ENCODE measurements at places on chromosomes 4 and X. TPM values are rescaled to one million over a fixed set of nuclear protein-coding genes. Genes with fewer than 3 reads are reported as not detected.
A peak's percentile ranks its signal among the peaks of the same experiment; 100 is the strongest.

- no peak for DNase-seq
These were observed 7.9 kb downstream of the EVC2 start for GRCh38 chr4:5700459-5700858.

GRCh38 chr4:169968999-169969398, 57.2 kb downstream of the MFAP3L start:
- DNase-seq, result peak; percentile 57

Gene NUDT9
- 36.7 TPM for polyA plus RNA-seq

Gene CNGA1
- polyA plus RNA-seq, result not detected

GRCh38 chr4:6058531-6059374, 40.5 kb upstream of the C4orf50 start:
- DNase-seq, result no peak

- DNase-seq, result no peak
These were observed 156.5 kb upstream of the PJA1 start for GRCh38 chrX:69321789-69322188.

DNA sequence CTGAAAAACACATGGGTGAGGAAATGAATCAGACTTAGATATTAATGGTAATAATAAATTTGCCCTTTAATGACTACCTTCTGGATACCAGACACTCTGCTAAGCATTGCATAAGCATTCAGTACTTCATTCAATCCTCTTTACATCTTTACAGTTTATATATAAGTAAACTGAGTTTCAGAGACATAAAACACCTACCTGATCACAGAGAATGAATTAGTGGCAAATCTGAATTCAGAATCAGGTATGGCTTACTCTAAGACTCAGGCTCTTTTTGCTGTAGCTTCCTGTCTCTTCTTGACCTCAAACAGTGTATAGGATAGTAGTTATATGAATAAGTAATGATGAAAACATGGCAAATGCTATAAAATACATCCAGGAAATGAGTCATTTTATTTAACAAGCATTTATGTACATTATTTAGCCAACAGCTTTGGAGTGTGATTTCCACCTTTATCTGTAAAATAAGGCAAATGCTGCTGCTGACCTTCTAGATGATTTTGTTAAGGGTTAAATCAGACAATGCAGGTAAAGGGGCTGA, 83.9 kb downstream of the VEGFC start:
- DNase-seq, result no peak

DNA sequence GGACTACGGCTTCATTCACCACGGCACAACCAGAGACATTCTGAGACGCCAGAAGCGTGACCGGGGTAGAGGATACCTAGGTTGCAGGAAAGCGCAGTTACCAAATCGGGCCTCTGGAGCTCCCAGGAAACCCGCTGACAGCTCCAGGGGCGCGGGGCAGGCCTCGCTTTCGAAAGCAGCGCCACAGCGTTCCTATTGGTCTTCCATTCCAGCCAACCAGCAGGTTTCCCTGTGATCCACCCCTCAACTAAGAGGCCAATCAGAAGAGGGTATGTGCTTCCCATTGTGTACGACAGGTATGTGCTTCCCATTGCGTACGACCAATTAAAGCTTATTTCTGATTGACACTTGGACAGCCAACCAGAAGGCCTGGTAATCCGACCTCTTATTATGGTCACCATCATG, 14.9 kb downstream of the SNX12 start:
- no peak for DNase-seq
